ENCODE measurements at places on chromosomes 5 and 9.

DNA sequence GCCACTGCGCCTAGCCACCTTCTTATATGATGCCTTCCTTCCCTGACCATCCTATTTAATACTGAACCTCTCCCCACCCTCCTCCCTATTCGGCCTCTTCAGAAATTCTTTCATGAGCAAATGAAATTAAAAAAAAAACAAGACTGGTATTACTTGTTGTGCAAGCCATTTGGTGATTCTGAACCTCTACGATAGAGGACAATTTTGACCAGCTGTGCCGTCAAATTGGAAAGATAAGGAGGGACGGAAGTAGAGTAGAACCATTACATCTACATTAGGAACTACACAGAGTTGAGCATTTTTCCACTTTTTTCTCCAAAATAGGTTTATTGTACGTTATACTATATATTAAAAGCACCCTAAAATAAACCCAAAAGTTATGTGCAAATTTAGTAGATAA lies 2.9 kb downstream of the DHX29 start:
- no peak overlapping the region for H3K4me3 ChIP-seq
- DNase-seq, result no peak
- H3K4me1 ChIP-seq, result peaks cover 2% of the 10 kb centered on the region
- H3K27ac ChIP-seq, result no peak overlapping the region
- no peaks in the 10 kb centered on the region for H3K27me3 ChIP-seq

- no peaks in the 10 kb centered on the region for H3K36me3 ChIP-seq
- no peaks in the 10 kb centered on the region for H3K4me1 ChIP-seq
- no peak overlapping the region for H3K4me3 ChIP-seq
- no peak overlapping the region for H3K27ac ChIP-seq
These were observed 11.1 kb upstream of the DMXL1 start for GRCh38 chr5:119059740-119060255.

- peaks cover 35% of the 10 kb centered on the region for H3K36me3 ChIP-seq
- H3K27ac ChIP-seq, result no peak overlapping the region
- H3K4me1 ChIP-seq, result no peaks in the 10 kb centered on the region
- DNase-seq, result no peak
- no peak overlapping the region for H3K4me3 ChIP-seq
These were observed 82.5 kb downstream of the PRRT1B start for GRCh38 chr9:131627648-131628458.

- no peak for DNase-seq
- no peaks in the 10 kb centered on the region for H3K36me3 ChIP-seq
- H3K27ac ChIP-seq, result no peak overlapping the region
- H3K4me1 ChIP-seq, result no peaks in the 10 kb centered on the region
- no peaks in the 10 kb centered on the region for H3K27me3 ChIP-seq
These were observed 592.5 kb upstream of the CLINT1 start for GRCh38 chr5:158451203-158451992.

DNA sequence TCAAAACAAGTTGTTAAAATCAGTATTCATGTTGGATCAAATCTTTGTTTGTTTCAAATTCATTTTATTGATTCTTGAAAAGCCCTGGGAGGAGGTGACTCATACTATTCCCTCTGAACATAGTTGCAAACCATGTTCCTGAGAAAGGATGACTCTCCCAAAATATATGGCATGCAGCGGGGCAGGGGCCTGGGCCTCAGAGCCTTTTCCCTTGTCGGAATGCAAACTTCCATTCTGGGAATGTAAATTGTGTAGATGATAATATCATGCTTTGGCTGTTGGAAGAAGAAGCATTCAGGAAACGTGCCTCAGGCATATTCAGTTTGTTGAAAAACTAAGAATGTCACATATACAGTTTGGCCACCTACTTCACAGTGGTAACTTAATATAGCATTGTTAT lies 242.0 kb downstream of the AUH start:
- H3K27ac ChIP-seq, result no peak overlapping the region
- H3K27me3 ChIP-seq, result no peaks in the 10 kb centered on the region
- DNase-seq, result no peak
- H3K4me3 ChIP-seq, result no peak overlapping the region

DNA sequence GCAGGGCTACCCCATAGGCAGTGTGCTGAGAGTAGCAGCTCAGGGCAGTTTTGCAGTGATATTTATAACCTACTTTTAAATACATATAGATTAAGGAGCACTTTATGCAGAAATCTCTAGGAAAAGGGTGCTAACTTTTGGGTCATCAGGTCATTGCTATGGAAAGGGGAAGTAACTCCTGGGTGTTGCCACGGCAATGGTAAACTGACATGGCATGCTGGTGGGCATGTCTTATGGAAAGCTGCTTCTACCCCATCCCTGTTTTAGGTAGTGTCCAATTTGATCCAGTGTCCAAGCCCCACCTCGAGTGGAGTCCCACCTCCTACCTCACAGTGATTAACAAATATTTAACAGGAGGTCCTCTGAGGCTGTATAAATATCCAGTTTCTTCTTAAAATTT lies 56.8 kb upstream of the XPA start:
- H3K27me3 ChIP-seq, result no peaks in the 10 kb centered on the region
- DNase-seq, result no peak
- no peak overlapping the region for H3K27ac ChIP-seq
- H3K4me1 ChIP-seq, result no peaks in the 10 kb centered on the region
- H3K36me3 ChIP-seq, result no peaks in the 10 kb centered on the region
- H3K4me3 ChIP-seq, result no peak overlapping the region

DNA sequence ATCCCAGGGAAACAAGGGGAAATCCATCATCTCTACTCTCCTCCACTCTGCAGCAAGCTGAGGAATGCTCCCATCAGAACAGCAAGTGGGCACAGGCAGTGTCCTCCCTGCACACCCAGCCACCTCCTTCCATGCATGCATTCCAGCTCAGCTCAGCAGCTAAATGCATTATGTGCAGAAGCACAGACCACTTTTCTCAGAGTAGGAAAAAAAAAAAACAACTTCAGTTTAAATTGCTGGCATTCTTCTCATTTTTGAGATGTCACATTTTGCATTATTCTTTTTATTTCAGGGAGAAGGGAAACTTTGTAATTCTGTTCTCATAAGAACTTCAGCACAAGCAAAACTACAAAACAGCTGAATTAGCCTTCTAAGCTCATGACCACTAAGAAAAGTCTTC lies 312.2 kb downstream of the SEMA5A start:
- no peak overlapping the region for H3K27ac ChIP-seq
- H3K4me3 ChIP-seq, result no peak overlapping the region
- H3K27me3 ChIP-seq, result no peaks in the 10 kb centered on the region
- no peaks in the 10 kb centered on the region for H3K4me1 ChIP-seq

- H3K4me1 ChIP-seq, result no peaks in the 10 kb centered on the region
- H3K27ac ChIP-seq, result no peak overlapping the region
- no peak overlapping the region for H3K4me3 ChIP-seq
- no peak for DNase-seq
- H3K27me3 ChIP-seq, result no peaks in the 10 kb centered on the region
- H3K36me3 ChIP-seq, result no peaks in the 10 kb centered on the region
These were observed 29.4 kb upstream of the PCAT7 start for GRCh38 chr9:94525396-94526035.

GRCh38 chr5:115514220-115514619 lies 30.4 kb downstream of the FEM1C start:
- no peak overlapping the region for H3K4me3 ChIP-seq
- H3K4me1 ChIP-seq, result no peaks in the 10 kb centered on the region
- no peaks in the 10 kb centered on the region for H3K36me3 ChIP-seq

DNA sequence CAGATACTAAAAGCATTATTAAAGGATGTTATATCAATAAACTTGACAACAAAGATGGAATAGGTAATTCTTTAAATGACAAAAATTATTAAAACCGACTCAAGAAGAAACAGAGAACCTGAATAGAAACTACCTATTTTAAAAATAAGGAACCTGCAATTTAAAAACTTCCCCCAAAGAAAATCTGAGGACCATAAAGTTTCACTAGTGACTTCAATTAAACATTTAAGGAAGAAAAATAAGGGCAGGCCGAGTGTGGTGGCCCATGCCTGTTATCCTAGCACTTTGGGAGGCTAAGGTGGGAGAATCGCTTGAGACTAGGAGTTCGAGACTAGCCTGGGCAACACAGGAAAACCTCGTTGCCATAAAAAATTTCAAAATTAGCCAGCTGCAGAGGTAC lies 99.6 kb downstream of the FANCC start:
- no peaks in the 10 kb centered on the region for H3K27me3 ChIP-seq
- no peak overlapping the region for H3K4me3 ChIP-seq
- no peak overlapping the region for H3K27ac ChIP-seq

- peak; percentile 32 for DNase-seq
- H3K36me3 ChIP-seq, result no peaks in the 10 kb centered on the region
- peaks cover 40% of the 10 kb centered on the region for H3K27me3 ChIP-seq
These were observed 1.3 kb upstream of the ST8SIA4 start for GRCh38 chr5:100904259-100904861.

DNA sequence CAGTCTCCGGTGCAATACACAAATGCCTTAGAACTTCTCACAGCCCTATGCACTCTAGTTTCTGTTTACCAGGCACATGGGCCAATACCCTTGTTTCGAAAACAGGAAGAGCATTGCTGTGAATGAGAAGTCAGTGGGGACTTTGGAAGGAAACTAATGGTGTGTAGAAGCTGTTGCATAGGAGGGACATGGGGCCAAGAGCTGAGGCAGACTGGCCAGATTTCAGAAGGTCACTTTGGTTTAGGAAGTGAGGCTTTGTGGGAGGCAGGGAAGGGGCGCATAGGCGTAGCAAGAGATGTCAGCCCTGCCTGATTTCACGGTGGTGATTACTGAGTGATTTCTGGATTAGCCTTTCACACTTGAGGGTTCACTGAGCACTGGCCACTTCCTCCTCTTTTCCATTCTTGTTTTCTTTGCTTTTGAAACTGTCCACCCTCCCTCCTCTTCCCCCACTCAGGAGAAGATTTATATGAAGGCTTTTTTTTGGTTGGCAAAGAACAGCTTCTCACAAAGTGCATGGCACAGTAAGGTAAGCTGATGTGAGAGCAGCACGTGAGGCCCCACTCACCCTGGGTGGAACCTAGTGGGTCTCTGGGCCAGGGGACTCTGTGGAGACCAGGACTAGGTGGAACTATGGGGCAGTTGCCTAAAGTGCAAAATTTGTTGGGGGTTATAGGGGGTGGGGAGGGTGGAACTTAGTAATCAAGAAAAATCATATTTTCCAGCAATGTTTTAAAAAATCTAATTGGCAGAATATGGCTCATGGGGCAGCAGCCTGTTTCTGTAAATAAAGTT lies 6.1 kb upstream of the TMEM252 start:
- no peak overlapping the region for H3K27ac ChIP-seq
- H3K27me3 ChIP-seq, result no peaks in the 10 kb centered on the region
- no peak for DNase-seq
- H3K4me1 ChIP-seq, result no peaks in the 10 kb centered on the region
- H3K4me3 ChIP-seq, result no peak overlapping the region
- no peaks in the 10 kb centered on the region for H3K36me3 ChIP-seq

- no peaks in the 10 kb centered on the region for H3K36me3 ChIP-seq
- no peak overlapping the region for H3K4me3 ChIP-seq
- no peak overlapping the region for H3K27ac ChIP-seq
These were observed 90.9 kb upstream of the PHYKPL start for GRCh38 chr5:178323541-178323865.

- no peak overlapping the region for H3K4me3 ChIP-seq
- no peak for DNase-seq
- no peaks in the 10 kb centered on the region for H3K4me1 ChIP-seq
- H3K36me3 ChIP-seq, result peaks cover 6% of the 10 kb centered on the region
- no peaks in the 10 kb centered on the region for H3K27me3 ChIP-seq
- no peak overlapping the region for H3K27ac ChIP-seq
These were observed 28.8 kb downstream of the SLC46A2 start for GRCh38 chr9:112861638-112862555.

- no peaks in the 10 kb centered on the region for H3K27me3 ChIP-seq
- H3K4me1 ChIP-seq, result no peaks in the 10 kb centered on the region
- no peak overlapping the region for H3K27ac ChIP-seq
- H3K36me3 ChIP-seq, result no peaks in the 10 kb centered on the region
These were observed 758 bp upstream of the PDCD1LG2 start for GRCh38 chr9:5509573-5509972.

GRCh38 chr5:111689357-111689935 lies 67.5 kb downstream of the NREP start:
- H3K27ac ChIP-seq, result no peak overlapping the region
- no peaks in the 10 kb centered on the region for H3K4me1 ChIP-seq
- H3K4me3 ChIP-seq, result no peak overlapping the region
- no peaks in the 10 kb centered on the region for H3K36me3 ChIP-seq
- H3K27me3 ChIP-seq, result no peaks in the 10 kb centered on the region

- H3K4me1 ChIP-seq, result no peaks in the 10 kb centered on the region
- H3K27ac ChIP-seq, result no peak overlapping the region
- no peaks in the 10 kb centered on the region for H3K36me3 ChIP-seq
- H3K4me3 ChIP-seq, result no peak overlapping the region
- no peak for DNase-seq
- H3K27me3 ChIP-seq, result no peaks in the 10 kb centered on the region
These were observed 329.0 kb downstream of the TLE4 start for GRCh38 chr9:79900754-79901153.

DNA sequence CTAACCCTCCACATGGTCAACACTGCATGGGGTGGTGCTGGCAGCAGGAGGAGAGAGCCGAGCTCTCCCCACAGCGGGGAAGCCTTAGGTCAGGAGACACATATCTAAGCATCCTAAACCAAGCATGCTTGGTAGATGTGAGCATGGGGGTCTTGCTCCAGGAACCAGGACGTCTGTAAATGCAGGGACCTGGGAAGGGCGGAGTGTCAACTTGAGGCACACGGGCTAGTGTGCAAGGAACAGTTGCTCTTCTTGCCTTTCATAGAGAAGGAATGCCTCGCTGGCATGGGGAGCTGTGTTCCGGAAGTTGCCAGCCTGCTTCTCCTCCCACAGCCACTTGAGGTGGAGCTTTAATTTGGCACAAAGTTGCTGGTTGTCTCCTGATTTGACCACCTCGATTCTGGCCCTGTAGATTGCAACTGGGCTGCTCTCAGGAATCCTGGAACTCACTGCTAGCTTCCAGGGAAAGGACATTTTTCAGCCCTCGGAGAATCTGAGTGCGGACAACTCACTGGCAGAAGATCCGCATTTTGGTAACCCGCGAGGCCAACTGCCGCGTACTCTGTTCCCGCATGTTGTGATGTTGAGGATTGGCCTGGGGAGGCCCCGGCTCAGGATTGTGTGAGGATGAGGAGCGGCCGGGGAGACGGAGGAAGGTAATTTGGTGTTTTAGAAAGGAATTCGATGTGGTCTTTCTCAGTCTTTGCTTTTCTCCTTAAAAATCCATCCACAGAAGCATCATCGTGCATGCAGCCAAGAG lies 370.3 kb upstream of the IRX1 start:
- DNase-seq, result no peak
- no peak overlapping the region for H3K27ac ChIP-seq
- no peak overlapping the region for H3K4me3 ChIP-seq
- no peaks in the 10 kb centered on the region for H3K4me1 ChIP-seq
- no peaks in the 10 kb centered on the region for H3K27me3 ChIP-seq

- DNase-seq, result no peak
- no peaks in the 10 kb centered on the region for H3K36me3 ChIP-seq
- H3K4me3 ChIP-seq, result no peak overlapping the region
- H3K27ac ChIP-seq, result no peak overlapping the region
These were observed 379.8 kb downstream of the KDM4C start for GRCh38 chr9:7137571-7137970.

All from H9 (cell line).